AG04449 (cell line): ENCODE measurements at places on chromosomes 7 and 10.

DNA sequence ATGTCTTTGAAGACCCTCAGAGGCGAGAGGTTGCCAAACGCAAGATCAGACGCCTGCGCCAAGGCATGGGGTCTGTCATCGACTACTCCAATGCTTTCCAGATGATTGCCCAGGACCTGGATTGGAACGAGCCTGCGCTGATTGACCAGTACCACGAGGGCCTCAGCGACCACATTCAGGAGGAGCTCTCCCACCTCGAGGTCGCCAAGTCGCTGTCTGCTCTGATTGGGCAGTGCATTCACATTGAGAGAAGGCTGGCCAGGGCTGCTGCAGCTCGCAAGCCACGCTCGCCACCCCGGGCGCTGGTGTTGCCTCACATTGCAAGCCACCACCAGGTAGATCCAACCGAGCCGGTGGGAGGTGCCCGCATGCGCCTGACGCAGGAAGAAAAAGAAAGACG is 8.1 kb upstream of the SGCE start:
- DNase-seq: no peak

DNA sequence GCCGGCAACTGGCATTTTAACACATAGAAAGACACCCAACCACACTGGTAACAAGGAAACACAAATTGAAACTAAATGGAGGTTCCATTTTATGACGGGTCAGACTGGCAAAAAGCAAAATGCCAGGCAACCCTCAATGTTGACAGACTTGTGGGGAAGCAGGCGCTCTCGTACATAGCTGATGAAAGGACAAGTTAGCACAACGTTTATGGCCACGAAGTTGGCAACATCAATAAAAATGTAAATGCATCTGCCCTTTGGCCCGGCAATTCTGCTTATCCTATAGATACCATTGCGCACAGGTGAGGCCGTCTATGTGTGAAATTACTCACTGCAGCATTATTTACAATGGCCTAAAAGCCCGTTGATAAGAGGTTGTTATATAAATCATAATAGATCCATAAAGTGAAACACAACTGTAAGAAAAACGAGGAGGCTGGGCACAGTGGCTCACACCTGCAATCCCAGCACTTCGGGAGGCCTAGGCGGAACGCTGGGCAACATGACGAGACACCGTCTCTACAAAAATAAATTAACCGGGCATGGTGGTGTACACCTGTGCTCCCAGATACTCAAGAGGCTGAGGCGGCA is 39.8 kb downstream of the FOXL3 start:
- no peak for DNase-seq

GRCh38 chr10:8245131-8245813 is 190.8 kb downstream of the GATA3 start:
- no peak for DNase-seq

- no peak for DNase-seq
Measured at GRCh38 chr10:70814126-70814525, 1.6 kb upstream of the SGPL1 start.

DNA sequence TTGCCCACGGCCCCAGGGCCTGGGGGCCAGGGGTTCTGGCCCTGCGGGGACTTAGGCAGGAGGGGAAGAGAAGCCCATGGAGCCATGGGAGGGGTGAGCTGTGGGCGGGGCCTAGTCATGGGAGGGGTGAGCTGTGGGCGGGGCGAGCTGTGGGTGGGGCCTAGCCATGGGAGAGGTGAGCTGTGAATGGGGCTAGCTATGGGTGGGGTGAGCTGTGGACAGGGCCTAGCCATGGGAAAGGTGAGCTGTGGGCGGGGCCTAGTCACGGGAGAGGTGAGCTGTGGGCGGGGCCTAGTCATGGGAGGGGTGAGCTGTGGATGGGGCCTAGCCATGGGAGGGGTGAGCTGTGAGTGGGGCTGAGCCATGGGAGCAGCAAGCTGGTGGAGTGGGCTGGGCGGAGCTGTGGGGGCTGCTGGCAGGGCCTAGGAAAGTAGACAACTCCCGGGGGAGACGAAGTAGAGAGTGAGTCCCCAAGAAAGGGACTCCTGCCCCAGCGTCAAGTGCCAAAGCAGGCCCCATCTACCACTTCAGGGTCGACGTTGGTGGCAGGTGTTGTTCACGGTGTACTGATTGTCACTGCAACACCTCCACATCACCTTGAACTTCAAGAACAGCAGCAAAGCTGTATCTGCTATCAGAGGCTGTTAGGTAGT is 19.2 kb upstream of the TTYH3 start:
- no peak for DNase-seq

- no peak for DNase-seq
Measured at GRCh38 chr7:26549281-26549944, 257.8 kb downstream of the SNX10 start.

- no peak for DNase-seq
Measured at GRCh38 chr7:84735011-84735410, 451.8 kb downstream of the SEMA3D start.

DNA sequence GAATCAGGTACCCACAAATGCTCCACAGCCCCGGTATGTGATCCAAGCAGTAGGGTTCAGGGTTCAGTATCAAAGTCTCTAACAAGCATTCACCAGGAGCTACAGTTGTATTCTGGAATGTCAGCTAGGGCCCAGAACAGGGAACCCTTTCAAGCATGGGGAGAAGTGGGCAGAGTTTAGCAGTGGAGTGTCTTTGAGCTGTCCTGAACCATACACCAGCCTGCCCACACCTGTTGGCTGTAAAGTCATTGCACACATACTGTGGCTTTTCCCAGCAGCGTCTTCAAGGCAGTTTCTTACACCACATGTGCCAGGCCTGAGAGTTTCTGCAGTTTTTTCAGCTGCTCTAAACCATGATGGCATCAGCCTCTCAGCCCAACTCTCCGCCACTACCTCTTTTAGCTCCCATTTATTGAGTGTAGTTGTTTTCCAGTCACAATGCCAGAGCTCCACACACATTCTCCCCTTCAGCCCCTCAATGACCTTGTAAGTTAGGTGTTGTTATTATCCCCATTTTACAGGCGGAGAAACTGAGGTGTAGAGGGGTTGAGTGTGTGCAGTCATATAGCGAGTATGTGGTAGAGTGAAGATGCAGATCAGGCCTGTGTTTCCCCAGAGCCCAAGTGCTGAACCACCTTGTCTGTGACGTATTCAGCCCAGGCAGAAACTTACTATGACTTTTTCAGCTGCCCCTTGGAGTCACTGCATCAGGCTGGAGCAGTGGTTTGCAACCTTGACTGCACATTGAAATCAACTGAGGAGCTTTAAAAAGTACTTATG is 83.1 kb downstream of the CHN2 start:
- no peak for DNase-seq

GRCh38 chr7:3725155-3726059 is 424.4 kb downstream of the SDK1 start:
- DNase-seq: no peak

- DNase-seq: no peak
Measured at GRCh38 chr7:136555933-136556332, 312.5 kb upstream of the CHRM2 start.

DNA sequence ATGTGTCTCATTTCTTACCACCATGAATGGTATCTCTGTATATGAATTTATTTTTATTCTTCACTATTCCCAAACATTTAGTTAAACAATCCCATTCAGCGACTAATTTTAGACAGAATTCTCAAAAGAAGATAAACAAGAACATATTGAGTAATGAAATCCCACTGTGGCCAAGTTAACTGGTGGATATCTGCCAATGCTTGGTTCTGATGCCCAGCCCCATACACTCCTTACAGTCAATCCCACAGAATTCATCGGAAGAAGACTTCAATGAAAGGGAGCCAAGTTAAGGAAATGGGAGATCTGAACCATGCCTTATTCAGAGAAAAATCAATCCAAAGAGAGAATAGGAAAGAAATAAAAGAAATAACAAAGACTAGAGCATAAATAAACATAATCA is 518.0 kb downstream of the XPNPEP1 start:
- no peak for DNase-seq

DNA sequence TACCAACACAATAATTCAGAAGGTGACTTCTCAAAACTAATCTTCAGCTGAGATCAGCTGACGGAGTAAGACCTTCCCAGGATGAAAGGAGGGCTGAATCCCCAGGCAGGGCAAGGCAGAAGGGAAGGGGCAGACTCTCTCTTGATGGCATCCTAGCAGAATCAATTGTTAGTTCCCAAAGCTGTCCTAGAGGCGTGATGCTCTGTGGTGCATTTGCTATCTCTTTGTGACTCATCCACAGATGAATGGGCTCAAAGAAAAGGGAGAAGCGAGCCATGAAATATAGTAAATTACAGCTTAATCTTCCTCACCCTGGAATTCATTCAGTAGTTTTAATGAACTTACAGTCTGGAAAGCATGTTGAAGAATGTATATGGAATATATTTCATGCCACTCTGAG is 37.2 kb downstream of the PDE1C start:
- DNase-seq: no peak

DNA sequence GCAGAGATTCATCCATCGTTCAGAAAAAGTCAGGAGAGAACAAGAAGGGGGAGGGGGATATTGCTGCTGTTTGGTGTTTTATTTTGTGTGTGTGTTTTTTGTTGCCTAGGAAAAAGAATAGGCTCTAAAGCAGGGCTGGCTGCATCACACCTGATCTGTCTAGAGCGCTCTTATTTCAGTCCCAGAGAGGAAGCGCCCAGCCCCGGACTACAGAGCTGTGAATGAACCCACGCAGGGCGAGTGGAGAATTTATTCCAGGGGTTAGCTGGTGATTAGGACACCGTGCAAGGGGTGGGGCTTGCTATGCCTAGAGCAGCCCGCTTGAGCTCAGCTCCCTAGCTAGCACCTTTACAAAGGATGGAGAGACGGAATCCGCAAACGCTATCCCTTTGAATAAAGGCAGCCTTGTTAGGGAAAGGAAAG is 621 bp upstream of the FAM13C start:
- no peak for DNase-seq

- no peak for DNase-seq
Measured at GRCh38 chr10:77036993-77037734, 600.4 kb downstream of the KCNMA1 start.
